Central memory CD4-positive, alpha-beta T cell (primary cell): ENCODE measurements at places on chromosomes 12 and 14.

DNA sequence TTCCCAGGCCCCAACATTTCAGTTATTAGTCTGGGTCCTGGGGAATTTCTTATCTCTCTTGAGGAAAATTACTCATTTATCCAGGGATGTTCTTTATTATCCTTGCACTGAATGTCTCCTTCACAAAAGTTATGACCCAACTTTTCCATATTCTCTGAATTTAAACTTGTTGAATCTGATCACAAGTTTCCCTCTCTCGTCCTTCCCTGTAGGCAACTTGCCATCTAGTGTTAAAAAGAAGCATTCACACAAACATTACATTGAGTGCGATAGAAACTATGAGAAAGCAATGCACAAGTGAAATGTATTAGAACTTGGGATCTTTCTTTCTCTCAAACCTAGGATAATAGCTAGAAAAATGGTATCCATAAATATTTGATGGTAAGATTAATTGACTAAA, 608.4 kb downstream of the FSCB start:
- no peak for DNase-seq

- no peak for DNase-seq
These were observed 40.9 kb downstream of the CCDC85C start for GRCh38 chr14:99562856-99563748.

- no peak for DNase-seq
These were observed 35.8 kb downstream of the ATP2A2 start for GRCh38 chr12:110316861-110317260.

DNA sequence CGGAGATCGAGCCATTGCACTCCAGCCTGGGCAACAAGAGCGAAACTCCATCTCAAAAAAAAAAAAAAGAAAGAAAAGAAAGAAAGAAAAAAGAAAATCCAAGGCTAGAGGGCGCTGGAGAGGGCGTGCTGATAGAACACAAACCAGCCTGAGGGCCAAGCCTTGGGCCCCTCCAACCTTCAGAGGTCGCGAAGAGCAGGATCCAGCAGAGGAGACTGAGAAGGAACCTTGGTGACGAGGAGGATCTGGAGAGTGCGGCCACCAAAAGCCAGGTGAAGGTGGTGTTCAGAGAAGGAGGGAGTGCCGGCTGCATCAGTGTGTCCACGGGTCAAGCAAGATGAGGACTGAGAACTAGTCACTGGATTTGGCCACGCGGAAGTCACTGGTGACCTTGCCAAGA, 4.1 kb upstream of the DYNC1H1 start:
- DNase-seq, result no peak

- no peak for DNase-seq
These were observed 7.3 kb upstream of the INF2 start for GRCh38 chr14:104682107-104682593.

GRCh38 chr12:101850199-101850598, 19.4 kb upstream of the GNPTAB start:
- DNase-seq, result no peak

DNA sequence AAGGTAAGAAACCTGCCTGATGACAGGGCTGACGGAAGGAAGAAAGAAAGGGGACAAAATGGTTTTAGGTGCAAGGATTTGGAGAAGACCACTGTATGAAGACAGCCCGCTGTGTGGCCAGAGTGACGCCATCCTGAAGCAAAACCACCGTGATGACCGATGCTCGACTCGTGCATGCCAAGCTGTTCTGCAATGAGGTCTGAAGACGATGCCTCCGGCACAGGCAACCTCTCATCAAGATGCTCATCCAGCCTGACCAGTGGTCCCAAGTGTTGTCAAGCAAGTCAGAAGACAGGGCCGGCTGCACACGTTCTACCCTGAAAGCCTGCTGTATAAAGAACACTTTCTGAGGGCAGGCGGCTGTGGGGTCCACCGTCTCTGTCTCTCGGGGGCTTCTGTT, 34.8 kb downstream of the STX2 start:
- DNase-seq, result no peak

DNA sequence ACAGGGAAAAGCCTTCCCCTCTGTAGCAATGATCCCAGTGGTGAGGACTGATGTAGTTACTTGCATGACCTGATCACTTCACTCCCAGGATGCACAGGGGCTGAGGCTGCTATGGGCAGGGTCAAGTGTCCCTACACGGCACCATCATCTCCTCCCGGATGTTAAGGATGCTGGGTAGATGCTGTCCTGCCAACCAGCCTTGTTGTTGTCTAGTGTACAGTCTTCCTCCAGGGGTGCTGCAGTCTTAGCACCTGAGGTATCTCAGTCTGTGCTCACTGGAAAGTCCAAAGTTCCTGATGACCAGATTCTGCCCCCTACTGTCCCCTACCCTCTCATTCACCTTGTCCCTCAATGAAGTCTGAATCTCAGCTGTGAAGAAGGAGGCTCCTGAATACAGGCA, 20.1 kb downstream of the CPM start:
- no peak for DNase-seq

DNA sequence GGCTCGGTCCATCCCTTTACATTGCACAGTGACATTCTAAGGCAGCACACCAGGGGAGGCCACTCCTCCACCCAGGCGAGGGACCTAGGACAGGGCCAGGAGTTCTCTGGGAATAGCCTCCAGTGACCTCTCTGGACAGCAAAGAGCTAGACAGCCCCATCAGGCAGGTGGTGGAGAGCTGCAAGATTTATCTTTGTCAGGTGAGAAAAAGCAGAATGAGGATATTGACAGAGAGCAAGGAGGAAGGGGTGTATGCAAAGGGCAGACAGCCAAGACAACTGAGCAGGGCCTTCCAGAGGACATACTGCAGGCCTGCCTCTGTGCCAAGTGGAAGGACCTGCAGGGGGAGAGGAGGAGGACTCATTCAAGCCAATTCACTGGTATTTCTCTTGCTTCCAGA, 112.4 kb upstream of the MAX start:
- no peak for DNase-seq

GRCh38 chr12:587132-588023, 75.9 kb downstream of the NINJ2 start:
- no peak for DNase-seq

- DNase-seq, result no peak
These were observed 5.6 kb downstream of the HIP1R start for GRCh38 chr12:122840580-122841513.

- DNase-seq, result no peak
These were observed 8.6 kb downstream of the RIMBP2 start for GRCh38 chr12:130707571-130707891.

- DNase-seq, result no peak
These were observed 7.7 kb downstream of the GATC start for GRCh38 chr12:120453977-120454376.

DNA sequence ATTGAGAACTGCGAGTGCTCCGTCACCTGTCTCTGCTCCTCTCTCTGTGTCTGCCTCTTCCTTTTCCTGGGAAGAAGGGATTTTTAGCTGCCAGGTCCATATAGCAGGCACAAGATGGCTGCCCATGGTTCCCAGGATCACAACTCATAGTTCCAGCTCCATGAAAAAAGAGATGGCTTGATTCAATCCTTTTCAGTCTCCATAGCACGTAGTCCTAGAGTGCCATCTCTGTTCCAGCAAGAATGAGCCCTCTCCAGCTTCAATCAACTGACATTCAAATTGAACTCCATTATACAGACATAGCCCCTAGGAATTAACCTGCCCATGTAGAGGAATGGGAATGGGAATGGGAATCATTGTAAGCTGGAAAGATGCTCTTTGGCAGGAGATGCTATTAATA, 34.7 kb upstream of the RTRAF start:
- no peak for DNase-seq
